ENCODE measurements at places on chromosomes 3 and 15.

DNA sequence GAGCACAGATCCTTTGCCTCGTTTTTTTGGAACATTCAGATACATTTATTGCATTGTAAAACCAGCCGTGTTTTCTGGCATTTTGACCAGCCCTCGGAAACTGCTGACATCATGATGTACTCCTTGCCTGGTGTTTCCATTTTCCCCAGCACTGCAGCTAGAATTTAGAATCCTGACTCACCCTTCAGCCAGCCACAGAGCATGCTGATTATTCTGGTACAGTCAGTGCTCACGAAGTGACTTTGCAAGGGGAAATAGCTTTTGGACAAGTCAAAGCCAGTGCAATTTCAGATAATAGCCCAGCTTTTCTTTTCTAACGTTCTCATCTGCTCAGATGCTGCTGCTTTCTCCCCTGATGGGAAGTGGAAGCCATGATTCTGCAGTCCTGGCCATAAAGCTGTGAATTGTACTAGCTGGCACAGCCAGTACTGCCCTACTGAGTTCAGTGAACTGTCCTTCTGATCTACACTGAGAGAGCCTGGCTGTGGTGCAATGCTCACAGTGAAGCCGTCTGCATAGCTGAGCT lies 12.1 kb upstream of the CNBP start:
- peak; percentile 91 for DNase-seq

DNA sequence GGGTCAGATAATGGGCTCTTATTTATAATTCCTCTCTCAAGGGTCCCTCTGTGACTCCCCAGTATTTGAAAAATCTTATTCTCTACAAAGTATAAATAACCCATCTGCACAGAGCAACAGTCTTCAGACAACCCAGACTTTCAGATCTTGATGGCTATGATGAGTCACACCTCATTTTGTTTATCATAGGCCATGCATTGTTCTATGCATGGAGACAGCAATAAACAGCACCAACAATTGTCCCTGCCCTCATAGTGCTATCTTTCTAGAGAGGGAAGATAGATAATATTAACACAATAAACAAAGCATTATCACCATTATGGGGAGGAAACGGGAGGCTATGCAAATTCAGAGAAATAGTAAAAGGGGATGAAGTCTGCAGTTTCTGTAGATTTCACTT lies 13.4 kb downstream of the FHIT start:
- DNase-seq, result no peak

- DNase-seq, result peak; percentile 84
Measured at GRCh38 chr3:136428167-136428566, 178.0 kb downstream of the PCCB start.

DNA sequence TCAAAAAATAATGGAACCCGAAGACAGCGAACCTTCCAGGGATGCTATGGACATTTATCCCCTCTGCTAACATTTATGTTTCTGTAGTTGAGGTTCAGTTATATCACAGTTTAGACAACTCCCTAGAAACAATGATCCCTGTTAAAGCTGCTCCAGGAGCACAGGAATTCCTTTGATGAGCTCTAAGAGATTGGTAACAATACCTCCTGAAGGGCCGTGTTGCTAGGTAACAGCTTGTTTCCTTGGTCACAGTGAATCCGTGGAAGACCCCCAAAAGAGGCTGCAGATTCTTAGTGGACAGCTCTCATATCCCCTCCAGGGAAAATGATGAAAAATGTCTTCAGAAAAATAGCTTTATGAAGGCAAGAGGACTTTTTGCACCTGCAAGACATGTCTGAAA lies 160.2 kb downstream of the SERPINI1 start:
- no peak for DNase-seq

GRCh38 chr3:111173328-111173900 lies 101.8 kb downstream of the NECTIN3 start:
- DNase-seq, result no peak

DNA sequence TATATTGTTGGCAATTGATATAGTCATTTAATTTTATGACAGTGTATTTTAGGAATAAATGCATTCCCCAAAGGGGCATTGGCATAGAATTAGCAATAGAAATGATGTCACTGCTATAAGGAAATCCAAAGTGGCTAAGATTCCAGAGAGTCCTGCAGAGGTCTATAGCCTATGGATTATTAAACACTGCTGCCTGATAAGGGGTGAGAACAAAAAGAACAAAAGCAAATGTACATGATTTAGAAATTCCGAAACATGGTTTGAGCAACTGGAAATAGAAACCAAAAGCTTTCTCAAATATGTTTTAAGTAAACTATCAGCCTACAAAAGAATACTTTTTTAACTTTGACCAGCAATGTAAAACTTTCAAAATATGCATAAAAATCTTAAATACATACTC lies 280.1 kb upstream of the RASGRP1 start:
- DNase-seq, result no peak

- DNase-seq, result peak; percentile 77
Measured at GRCh38 chr3:117761703-117762620, 1052.4 kb downstream of the TUSC7 start.

GRCh38 chr3:149174901-149175300 lies 45.5 kb downstream of the HPS3 start:
- no peak for DNase-seq

DNA sequence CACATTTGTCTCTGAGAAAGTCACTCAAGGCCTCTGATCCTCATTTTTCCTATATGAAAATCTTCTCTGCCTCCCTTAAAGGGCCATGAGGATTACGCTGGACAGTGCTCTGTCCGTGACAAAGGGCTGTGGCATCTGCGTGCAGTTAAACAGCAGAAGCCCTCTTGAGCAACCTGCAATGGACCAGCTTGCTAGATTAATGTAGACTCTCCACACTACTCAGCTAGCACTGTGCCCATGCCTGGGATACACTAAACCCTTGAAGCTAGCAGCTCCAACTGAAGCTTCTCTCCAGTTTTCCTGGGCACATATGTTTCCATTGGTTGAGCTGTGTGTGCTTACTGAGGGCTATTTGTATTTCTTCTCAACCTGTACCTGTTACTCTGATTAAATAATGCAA lies 303.8 kb downstream of the RPLP1 start:
- DNase-seq, result no peak

DNA sequence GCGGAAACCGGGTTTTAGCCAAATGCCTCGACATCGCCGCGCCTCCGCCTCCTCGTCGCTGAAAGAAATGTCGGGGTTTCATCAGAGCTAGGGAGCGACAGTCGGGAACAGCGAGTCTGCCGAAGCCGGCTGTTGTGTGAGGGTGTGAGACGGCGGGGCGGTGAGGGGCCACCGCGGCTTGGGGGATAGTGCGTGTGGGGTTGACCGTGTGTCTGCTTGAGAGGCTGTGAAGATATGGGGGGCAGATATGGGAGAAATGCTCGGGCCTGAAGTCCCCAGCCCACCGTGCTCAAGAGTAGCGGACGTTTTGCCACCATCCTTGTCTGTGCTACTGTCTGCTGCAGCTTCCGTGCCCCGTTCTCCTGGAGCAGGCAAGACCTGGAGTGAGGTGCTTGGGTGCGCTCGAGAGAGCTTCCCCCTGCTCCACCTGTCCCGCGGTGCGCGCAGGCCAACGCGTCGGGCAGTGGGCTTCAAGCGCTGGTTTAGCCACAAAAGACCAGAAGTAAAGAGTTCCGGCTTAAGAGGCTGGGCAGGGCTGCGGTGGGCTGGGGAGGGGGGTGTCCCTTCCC lies 716 bp upstream of the ISLR2 start:
- peak; percentile 57 for DNase-seq

GRCh38 chr15:80615783-80616391 lies 79.2 kb upstream of the ABHD17C start:
- no peak for DNase-seq

DNA sequence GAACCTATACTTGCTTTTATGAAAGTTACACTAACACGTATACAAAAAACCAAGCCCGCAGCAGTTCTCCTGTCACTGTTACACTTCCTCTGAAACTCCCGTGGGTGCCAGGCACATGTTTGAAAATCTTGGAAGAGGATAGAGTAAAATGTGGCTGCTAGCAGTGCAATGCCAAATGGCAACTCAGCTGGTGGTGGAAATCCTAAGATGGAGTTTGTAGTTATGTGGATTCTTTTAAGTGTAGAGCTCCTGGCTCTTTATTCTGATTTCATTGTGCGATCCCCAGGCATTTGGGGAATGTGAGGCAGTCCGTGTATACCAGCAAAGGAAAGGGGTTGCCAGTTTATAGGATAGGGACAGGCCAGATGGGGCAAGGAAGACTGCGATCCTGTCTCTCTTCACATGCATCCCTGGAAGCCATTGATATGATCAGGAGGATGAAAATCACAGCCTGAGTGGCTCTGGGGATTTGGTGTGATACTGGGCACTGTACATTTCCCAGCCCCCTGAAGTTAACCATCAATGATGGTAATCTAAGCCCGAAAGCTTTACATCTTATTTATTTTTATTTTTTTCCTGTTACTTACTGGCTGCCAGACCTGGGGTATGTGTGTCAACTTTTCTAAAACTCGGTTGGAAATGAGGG lies 1.1 kb downstream of the STAC start:
- no peak for DNase-seq

DNA sequence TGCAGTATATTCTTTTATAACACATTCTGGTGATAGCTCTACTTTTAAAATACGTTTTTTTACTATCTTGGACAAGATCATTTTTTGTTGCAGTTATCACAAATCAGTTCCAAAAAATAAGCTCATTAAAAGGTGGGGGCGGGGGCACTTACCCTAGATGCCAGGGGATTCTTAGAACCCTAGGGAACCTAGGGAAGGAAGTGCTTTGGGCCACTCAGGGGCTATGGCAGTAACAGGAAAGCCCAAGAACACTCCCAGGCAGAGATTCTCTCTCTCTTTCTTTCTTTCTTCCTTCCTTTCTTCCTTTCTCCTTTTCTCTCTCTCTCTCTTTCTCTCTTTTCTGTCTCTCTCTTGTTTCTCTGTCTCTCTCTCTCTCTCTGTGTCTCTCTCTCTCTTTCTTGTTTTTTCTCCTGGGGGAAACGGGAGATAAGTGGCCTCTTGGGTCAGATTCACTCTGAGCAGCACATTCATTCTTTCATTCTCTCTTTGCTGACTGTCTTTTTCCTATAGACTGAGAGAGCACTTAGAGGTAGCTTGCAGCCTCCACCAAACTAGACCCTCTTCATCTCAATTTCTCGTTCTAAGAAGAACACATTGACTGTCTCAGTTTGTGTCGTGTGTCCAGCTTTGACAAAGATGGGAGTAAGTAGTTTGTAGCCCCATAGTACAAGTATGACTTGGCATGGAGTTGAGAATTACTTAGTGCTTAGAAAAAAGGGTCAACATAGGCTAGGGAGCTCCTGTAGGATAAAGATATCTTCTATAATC lies 16.6 kb downstream of the SCAANT1 start:
- no peak for DNase-seq

DNA sequence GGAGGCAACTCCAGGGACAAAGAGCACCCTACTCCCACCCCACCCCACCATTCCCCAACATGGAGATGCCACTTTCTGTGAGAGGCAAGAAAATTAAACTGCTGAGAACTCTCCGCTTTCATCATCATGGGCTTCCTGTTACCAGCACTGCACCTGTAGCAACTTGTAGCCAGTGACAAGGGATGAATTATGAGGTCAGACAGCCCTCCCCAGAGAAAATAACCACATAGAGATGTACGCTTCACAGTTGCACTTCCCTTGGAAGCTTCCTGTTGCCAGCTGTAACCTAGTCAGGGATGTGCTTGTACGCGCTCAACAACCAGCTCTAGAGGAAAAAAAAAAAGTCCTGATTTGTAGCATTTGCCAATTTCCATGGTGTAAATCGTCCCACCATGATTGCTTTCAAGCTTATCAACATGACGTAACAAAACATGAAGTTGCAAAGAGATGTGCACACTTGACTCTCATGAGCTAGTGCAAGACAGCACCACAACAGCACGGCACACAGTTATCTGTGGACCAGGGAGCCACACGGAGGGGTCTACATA lies 145.4 kb downstream of the RAB11A start:
- DNase-seq, result no peak

- DNase-seq, result no peak
Measured at GRCh38 chr15:32722136-32722535, 4.3 kb downstream of the GREM1 start.

GRCh38 chr15:43042885-43043284 lies 63.0 kb downstream of the UBR1 start:
- no peak for DNase-seq

GRCh38 chr3:110677506-110677905 lies 394.1 kb upstream of the NECTIN3 start:
- DNase-seq, result no peak

- no peak for DNase-seq
Measured at GRCh38 chr15:39192351-39192750, 388.5 kb upstream of the THBS1 start.

- no peak for DNase-seq
Measured at GRCh38 chr3:56133423-56133822, 334.8 kb downstream of the ERC2 start.

DNA sequence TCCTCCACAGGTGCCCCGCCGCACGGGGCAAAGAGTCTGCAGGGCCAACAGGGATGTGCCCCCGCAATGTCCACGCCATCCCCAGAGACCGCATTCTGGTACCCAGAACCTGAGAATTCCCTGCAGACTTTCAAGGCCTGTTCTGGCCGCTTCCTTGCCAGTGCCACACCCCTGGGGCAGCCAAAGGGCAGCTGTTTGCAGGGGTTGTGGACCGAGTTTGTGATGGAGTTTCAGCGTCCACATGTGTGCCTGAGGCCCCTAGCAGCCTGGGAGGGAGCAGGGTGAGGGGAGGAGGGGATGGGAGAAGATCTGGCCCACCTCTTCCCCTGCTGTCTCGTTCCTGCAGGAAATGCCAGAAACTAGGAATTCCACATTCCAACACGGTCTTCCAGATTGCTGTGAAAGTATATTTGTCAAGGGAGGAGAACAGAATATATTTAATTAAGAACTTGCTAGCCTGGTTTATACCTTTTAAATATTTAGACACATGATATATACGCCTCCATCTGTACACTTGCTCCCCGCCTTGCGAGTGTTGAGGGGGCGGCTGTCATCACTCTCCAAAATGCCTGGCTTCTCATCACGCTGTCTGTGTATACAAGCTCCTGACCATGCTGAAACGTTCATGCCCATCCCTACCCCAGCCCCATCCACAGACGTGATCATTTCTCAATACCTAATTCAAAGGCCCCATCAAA lies 31.1 kb upstream of the RASA2 start:
- DNase-seq, result peak; percentile 61

GRCh38 chr15:61220125-61220524 lies 9.0 kb downstream of the RORA start:
- no peak for DNase-seq

DNA sequence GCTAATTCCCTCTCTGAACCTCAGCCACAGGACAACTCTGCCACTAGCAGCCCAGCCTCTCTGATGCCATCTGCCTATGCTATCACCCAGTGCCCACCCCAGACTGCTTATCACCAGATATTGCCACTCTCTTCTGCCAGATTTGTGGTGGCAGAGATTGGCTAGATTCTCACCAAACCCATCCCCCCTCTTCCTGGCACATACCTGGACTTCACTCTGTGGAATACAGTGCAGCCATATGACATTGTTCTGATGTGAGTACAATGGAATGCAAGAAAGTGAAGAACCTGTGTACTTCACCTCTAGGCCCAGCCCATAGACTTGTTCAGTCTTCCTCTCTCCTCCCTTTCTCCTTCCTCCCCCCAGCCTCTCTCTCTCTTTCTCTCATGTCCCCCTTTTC lies 46.9 kb upstream of the NTRK3 start:
- no peak for DNase-seq
